ENCODE measurements at places on chromosomes 16 and 17.
A peak's percentile ranks its signal among the peaks of the same experiment; 100 is the strongest.

GRCh38 chr16:13645601-13646245, 274.2 kb upstream of the ERCC4 start:
- DNase-seq: no peak

DNA sequence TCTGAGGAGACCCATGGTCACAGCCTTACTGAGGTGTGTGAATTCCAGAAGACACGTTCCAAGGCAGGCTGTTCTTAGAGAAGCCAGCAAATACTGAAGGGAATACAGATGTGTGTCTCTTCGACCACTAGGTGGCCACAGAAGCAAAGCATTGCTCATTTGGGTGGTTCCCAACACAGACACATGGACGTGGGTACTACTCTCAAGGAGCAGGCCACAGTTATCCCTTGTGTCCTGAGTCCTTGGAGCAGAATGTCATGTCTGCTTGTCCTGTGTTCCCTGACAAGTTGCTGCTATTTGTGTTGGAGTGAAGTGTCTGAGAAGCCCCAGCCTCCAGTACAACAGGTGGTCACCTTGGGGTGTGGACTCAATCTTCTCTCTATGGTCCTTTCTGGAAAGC, 30.3 kb downstream of the HMOX2 start:
- DNase-seq: peak; percentile 51

DNA sequence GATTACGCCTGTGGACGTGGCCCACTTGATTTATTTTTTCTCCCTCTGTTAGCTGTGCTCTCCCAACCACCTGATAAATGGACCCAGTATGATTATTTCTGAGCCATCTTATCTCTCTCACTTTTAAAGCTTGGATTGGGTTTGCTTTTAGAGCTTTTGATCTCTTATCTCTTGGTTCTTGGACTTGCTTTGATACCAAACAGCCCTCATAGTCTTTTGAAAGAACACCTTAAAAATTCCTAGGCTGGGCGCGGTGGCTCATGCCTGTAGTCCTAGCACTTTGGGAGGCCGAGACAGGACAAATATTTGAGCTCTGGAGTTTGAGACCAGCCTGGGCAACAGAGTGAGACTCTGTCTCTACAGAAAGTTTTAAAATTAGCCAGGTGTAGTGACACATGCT, 25.8 kb downstream of the SMTNL2 start:
- DNase-seq: no peak

- DNase-seq: no peak
Observed at GRCh38 chr17:58564971-58565370, 50.5 kb upstream of the MTMR4 start.

DNA sequence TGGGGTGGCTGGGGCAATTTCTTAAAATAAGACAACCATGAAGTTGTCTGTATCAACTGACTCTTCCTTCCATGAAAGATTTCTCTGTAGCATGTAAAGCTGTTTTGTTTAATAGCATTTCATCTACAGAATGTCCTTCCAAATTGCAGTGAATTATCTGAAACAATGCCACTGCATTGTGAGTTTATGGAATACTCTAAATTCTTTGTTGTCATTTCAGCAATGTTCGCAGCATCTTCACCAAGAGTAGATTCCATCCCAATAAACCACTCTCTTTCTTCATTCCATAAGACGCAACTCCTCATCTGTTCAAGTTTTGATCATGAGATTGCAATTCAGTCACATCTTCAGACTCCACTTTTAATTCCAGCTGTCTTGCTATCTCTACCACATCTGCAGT, 54.6 kb downstream of the CPPED1 start:
- no peak for DNase-seq

DNA sequence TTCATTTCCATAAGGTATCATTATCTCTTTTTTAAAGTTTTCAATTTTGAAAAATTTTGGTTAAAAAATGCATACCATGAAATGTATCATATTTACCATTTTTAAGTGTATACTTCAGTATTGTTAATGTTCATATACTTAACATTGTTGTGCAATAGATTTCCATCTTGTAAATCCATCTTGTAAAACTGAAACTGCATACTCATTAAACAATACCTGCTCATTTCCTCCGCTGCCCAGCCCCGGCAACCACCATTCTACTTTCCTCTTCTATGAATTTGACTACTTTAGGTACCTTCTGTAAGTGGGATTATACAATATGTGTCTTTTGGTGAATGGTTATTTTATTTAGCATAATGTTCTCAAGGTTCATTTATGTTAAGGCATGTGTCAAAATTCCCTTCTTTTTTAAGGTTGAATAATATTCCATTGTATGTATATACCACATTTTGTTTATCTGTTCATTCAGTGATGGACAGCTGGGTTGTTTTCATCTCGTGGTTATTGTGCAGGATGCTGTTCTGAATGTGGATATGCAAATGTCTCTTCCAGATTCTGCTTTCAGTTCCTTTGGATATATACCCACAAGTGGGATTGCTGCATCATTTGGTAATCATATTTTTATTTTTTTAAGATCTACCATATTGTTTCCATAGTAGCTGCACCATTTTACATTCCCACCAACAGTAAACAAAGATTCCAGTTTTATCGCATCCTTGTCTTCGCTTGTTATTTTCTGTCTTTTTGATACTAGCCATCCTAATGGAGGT, 6.7 kb downstream of the CCL2 start:
- no peak for DNase-seq

- DNase-seq: peak; percentile 95
Observed at GRCh38 chr16:970766-971581, at the start of gene LMF1. Gene LMF1, minus strand, starts transcription at chr16:970984. Its CDS starts 4 bp downstream, at chr16:970980.

GRCh38 chr16:12965274-12965804, 63.9 kb downstream of the SHISA9 start:
- no peak for DNase-seq

- DNase-seq: no peak
Observed at GRCh38 chr16:67241008-67241900, 6.0 kb downstream of the FHOD1 start.

All from effector memory CD4-positive, alpha-beta T cell (primary cell).